ENCODE measurements at places on chromosomes 6 and 20.

DNA sequence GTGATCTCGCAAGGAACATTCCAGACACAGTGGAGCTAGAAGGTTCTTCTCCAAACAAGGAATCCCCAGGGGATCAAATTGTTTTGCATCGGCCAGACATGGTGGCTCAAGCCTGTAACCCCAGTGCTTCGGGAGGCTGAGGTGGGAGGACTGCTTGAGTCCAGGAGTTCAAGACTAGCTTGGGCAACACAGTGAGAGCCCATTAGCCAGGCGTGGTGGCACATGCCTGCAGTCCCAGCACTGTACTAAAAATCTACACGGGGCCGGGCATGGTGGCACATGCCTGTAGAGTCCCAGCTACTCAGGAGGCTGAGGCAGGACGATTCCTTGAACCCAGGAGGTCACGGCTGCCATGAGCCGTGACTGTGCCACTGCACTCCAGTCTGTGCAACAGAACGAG lies 15.3 kb downstream of the GMEB2 start:
- no peak for DNase-seq

GRCh38 chr6:5622276-5623005 lies 361.1 kb downstream of the FARS2 start:
- DNase-seq, result no peak

- DNase-seq, result no peak
Observed at GRCh38 chr6:95081231-95081630, 496.1 kb upstream of the MANEA start.

GRCh38 chr20:48831718-48832404 lies 4.1 kb upstream of the PREX1 start:
- peak; percentile 47 for DNase-seq

DNA sequence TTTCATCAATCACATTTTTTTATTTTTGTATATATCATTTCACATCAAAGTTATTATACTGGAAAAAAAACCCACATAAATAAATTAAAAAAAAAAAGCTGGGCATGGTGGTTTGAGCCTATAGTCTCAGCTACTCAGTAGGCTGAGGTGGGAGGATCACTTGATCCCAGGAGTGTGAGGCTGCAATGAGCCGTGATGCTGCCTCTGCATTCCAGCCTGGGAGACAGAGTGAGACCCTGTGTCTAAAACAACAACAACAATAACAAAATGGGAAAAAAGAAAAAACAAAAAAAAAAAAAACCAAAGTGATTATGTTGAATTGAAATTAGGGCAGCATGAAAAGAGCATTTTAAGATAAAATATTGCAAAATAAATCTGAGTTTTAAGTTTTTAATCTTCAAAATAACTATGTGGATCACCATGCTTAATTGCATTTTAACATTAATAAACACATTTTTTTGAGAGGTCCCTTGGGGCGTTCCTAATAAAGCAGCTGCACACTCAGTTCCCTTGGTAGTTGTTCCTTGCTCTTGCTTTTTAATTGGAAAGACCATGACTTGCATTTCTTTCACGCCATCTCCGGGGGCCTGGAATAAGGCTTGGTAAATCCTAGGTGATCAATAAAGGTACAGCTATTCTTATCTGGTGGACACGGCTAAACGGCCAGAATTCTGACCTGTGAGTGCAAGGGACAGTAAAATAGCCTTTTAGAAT lies 15.1 kb downstream of the NOX3 start:
- no peak for DNase-seq

DNA sequence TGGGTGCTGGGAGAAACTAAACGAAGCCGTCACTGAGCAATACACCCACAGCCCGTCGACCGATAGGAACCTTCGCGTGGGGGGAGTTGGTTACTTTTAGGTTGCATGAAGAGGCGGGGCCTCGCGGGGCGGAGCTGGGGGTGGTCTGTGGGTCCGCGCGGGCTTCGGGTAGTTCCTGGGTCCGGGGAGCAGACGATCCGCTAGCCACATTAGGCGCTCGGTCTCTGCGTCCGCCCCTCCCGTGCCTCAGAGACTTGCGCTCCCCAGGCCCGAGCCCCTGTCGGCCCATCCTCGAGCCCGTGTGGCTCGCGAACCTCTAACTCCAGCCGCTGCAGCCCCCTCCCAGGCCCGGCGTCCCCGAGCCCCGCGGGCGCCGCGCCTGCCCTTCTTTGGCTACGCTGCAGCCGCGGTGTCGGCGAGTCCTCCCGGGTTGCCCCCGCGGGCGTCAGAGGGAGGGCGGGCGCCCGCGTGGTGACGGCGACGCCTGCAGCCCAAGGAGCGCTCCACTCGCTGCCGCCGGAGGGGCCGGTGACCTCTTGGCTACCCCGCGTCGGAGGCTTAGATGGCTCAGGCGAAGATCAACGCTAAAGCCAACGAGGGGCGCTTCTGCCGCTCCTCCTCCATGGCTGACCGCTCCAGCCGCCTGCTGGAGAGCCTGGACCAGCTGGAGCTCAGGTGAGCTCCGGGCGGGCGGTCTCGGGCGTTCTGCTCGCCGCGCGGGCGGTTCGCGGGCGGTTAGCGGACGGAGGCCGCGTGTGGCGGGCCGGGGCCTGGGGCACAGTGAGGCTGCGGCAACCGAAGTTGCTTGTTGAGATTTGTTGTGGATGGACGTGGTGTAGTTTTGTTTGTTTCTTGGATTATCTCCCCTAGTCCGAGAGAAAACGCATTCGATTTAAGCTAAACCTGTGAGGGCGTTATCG lies at the start of gene BAG2:
TSS of gene BAG2 (plus strand) at position 191 of the 920 bp plus-strand sequence. CDS start at position 563, 372 bp downstream.
- DNase-seq, result peak; percentile 98

- no peak for DNase-seq
Observed at GRCh38 chr6:25359191-25359861, 80.2 kb downstream of the CARMIL1 start.

GRCh38 chr20:51116765-51117686 lies 94.1 kb upstream of the KCNG1 start:
- DNase-seq, result no peak

GRCh38 chr6:39422238-39422637 lies 99.7 kb upstream of the KCNK16 start:
- no peak for DNase-seq

DNA sequence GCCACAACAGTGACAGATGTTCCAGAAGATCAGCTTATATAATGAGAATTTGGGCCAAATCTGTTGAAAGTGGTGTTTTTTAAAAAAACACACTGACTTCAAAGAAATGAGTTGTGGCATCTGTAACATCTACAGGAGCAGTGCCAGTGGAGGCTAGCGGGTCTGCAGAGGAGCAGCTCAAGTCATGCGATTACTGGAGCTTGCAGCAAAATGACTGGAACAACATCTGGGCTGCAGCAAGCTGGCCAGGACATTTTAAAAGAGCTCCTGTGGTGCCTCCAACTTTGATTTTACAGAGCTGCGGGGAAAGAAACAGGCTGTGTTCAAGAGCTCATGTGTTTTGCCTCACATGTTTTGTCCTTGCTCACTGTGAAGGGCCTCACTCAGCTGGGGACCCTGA lies 57.2 kb downstream of the TBX18 start:
- no peak for DNase-seq

DNA sequence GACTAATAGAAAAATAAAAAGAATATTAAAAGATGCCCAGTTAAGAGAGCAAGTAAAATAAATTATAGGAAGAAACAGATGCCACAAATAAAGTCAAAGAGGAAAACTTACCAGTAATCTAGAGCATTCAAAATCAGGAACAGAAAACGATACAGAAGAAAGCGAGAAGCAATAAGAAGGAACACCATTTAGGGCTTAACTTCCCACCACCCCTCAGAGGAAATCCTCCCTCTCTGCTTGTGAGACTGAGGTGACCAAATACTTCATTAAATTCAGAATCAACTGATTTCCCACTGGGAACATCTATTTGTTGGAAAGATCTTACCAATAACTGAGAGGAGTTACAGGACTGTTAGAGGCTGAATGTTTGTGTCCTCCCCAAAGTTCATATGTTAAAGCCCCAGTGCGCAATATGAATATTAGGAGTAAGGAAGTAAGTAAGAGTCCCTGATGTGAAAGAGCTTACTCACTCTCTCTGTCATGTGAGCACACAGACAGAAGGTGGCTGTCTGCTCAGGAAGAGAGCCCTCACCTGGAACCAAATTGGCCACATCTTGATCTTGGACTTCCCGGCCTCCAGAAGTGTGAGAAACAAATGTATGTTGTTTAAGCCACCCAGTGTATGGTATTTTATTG lies 19.5 kb downstream of the KATNA1 start:
- no peak for DNase-seq

GRCh38 chr6:26554697-26555504 lies 16.7 kb downstream of the HMGN4 start:
- DNase-seq, result no peak

DNA sequence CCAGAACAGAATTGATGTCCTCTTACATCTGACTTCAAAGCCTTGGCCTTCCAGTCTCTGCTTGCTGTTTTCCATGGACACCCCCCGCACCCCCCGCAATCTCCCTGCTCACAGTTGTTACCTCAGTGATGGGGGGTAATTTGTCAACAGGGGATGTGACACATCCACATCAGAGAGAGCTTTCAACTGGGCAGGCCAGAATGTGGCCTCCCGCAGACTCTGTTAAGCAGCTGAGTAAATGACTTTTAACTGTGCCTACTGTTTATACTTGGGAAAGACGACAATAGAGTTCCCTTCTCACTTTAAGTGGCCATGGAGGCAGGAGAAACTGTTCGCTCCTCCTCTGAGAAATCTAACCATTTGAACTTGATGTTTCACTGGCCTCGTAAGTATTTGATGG lies 51.0 kb downstream of the TXNDC5 start:
- DNase-seq, result no peak

GRCh38 chr20:46013829-46014516 lies 5.3 kb downstream of the MMP9 start:
- peak; percentile 93 for DNase-seq

DNA sequence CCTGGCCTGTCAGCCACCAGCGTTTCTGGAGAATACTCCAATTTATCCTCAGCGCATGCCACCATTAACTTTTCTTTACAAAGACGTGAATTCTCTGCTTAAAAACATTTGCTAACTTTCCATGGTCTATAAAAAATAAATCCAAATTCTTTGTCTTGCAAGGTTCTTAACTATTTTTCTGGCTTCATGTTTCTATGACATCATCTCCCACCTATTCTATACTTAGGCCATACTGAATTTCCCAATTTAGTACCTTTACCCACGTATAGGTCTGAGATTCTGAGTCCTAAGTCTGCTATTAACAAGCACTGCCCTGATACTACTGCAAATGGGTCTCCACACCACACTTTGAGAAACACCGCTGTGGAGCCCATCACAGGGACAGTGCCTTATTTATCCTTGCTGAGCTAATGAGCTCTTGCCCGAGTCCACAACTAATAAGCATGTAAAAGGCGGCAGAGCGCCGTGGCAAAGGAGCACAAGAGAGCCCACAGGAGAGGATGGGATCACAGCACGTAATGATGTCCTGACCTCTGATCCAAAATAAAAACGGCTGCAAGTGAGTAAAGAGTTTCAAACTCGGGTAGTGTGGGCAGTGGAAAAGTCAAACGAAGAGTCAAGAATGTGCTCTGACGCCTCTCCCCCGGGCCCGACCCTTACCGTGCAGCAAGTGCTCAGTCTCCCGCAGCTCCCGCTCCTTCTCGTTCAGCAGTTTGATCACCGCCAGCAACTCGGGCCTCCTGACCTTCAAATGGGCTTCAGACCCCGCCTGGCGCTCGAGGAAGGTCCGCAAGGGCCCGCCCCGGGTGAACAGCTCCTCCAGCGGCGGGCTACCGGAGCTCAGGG lies 519 bp downstream of the MTRF1L start:
- no peak for DNase-seq

GRCh38 chr6:4378319-4378996 lies 243.1 kb upstream of the ECI2 start:
- DNase-seq, result no peak

DNA sequence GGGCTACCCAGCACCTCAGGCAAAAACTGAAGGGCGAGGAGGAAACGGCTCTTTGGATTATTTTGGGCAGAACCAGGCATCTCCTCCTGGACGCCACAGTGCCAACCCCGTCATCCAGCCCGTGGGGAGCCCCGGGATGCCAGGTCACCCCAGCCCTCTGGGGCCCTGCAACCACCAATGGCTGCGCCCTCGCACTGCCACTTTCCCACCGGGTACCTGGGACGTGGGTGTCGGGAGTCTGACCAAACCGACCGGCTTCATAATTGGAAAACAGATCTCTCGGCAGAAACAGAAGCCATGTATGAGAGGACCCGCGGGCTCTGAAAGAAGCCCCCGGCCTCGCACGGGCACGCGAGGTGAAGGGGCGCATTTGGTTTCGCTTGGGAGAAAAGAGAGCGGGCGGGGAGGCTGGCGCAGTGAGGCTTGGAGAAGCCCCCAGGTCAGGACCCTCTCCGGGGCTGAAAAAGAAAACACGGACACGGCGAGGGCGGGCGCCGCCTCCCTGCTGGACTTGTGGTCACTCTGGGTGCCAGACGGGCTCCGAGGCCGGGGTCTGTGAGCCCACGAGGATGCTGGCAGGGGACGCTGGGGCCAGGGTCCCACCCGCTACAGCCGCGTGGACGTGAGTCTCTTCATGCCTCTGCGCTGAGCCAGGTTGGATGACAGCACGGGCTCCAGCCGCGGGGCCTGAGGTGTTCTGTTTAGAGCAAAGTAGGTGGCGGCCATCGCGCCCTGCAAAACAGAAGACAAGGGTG lies 29.6 kb upstream of the MPC1 start:
- DNase-seq, result no peak

DNA sequence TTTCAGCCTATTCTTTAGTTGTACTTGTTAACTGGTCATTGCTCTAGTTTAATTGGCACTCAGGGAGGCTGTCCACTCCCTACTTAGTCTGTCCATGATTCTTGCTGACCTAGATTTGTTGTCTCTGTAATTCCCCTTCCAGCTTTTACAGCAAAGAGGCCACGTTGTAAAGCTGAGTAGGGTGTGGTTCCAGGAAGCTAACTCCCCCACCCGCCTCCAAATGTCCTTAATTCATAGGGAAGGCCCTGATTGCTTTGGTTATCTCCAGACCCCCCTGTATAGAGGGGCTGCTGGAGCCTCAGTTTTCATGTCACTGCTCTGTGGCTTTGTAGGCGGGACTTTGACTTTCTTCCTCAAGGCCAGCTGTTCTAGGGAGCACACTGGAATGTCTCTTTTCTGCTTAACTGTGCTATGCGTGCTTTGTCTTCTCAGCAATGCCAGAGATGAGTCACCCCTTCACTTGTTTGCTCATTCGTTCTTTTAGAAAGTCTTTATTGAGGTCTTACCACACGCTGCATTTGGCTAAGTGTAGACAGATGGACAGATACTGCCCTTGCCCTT lies 175.1 kb upstream of the JAG1 start:
- DNase-seq, result no peak

DNA sequence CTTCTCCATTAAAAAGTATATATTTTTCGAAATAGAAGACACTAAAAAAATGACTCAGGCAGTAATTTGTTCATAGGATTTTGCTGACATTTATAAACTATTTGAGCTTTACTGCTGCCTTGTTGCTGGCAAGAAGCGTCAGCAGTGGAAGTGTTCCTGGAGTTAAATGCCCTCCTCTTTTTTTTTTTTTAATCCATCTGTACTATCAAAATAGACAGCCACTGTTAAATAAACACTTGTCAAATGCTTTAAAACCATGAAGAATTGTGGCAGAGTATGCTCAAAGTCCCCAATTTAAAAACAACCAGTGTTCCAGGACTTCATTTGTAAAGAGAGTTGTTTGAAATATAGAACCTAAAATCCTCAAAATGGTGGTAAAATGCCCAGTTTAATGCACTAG lies 253.8 kb downstream of the NKAIN2 start:
- no peak for DNase-seq

All from WERI-Rb-1 (cell line).